Stimulated activated CD8-positive, alpha-beta memory T cell treated with anti-CD3 and anti-CD28 coated beads, Interleukin-12 subunit alpha, Interleukin-12 subunit beta, amount 100 ng/mL, for 4 hours (primary cell): ENCODE measurements at places on chromosomes 3 and 15.

- DNase-seq = no peak
Measured at GRCh38 chr3:83934192-83935021, 1024.4 kb upstream of the CADM2 start.

- no peak for DNase-seq
Measured at GRCh38 chr15:67731112-67731721, 94.1 kb upstream of the SKOR1 start.

GRCh38 chr3:27655547-27655946, 66.6 kb downstream of the EOMES start:
- no peak for DNase-seq

DNA sequence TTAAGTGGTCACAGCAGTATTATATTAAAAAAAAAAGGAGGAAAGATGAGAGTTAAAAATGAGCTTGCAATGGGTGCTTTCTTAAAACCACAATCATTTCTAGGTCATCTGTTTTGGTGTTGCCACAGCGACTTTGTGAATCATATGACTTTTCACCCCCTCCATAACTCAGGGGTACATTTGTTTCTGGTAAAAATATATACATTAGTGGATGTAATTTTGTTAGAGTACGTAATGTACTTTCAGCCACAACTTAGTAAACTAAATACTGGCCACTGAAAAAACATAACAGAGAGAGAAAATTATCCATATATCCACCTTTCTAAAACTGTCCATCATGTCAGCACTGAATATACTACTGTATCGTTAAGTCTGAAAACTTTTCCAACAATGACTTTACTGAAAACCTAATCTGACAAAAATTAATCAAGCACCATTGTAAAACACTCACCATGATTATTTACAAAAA, 3.4 kb downstream of the ANKRD28 start:
- DNase-seq = no peak

- no peak for DNase-seq
Measured at GRCh38 chr15:92120094-92120795, 266.7 kb downstream of the SLCO3A1 start.

- no peak for DNase-seq
Measured at GRCh38 chr15:50228866-50229265, 36.7 kb downstream of the HDC start.
